Activated CD4-positive, alpha-beta T cell treated with anti-CD3 and anti-CD28 coated beads, Interleukin-2, amount 50 U/mL, for 4 hours (primary cell): ENCODE measurements at places on chromosomes 2 and 18.

GRCh38 chr18:45049578-45050319 is 369.1 kb downstream of the SETBP1 start:
- no peak for DNase-seq

GRCh38 chr2:239167766-239168444 is 232.9 kb downstream of the HDAC4 start:
- DNase-seq = no peak

DNA sequence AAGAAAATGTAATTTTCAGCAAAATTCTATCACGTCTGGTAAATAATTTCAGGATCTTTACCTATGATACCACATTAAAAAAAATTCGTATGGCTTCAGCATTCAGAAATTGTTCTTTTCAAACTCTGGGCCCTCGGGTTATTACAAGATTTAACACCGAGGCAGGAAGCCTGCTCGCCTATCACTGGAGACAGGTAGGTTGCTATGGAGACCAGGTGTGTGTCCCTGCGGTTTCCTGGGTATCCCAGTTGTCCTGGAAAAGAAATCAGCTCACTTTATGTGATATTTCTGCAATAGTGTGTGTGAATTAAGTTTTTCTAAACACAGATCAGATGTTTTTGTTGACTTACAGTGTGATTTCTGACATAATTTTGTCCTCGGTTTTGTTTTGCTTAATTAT is 14.2 kb downstream of the HPCAL1 start:
- DNase-seq = no peak

DNA sequence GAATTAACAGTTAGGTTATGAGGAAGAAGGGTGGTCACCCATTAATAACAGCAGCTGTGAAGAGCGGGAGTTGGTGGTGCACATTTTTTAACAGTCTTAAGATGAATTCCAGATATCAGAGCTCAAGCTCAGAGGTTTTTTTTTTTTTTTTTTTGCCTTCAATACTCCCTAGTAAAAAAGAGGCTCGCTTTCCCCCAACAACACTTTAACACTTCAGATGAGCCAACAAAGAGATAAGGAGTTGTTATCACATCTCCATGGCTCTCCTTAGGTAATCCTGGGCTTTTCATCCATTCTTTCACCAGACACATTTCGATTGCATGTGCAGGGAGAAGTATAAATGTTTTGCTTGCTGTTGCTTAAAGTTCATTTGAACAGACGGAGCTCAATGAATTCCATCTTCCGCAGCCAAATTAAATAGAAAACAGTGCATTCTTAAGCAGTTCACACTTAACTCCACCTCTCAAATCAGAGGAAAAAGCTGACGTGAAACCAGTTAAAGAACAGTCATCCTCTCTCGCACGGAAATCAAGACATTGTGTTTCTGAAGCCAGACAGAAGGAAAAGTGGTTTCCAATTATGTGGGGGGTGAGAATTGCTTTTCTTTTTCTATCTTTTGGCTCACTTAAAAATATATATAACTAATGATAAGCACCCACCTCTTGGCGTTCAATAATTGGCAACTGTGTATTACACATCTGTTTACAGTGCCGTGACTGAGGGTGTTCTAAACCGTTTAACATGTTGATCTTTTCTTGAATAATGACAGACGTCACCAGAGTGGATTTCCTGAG is 118.2 kb downstream of the ZNF521 start:
- DNase-seq = no peak

GRCh38 chr18:68234131-68234530 is 480.8 kb downstream of the TMX3 start:
- DNase-seq = no peak

DNA sequence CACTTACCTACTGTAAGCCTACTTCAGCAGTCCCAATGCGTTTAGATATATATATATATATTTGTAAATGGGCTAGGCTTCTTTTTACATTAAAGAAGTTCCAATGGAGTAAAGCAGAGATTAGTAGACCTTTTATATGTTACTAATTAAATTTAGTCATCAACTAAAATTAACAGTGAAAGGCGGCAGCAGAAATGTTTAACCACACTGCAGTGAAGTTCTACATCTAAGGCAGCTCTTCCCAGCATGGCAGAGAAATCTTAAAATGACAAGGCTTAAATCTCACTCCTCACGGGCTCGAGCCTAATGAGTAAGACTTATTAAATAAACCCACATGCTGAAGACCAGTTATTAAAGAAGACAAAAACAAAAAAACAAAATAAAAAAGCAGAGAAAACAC is 19.1 kb upstream of the KANSL1L start:
- DNase-seq = no peak

GRCh38 chr2:240725671-240726070 is 34.0 kb downstream of the AQP12A start:
- no peak for DNase-seq
